GM04503 (cell line): ENCODE measurements at places on chromosomes 16 and 17.

- no peak for DNase-seq
These were observed 358.5 kb upstream of the PMFBP1 start for GRCh38 chr16:72530434-72530833.

DNA sequence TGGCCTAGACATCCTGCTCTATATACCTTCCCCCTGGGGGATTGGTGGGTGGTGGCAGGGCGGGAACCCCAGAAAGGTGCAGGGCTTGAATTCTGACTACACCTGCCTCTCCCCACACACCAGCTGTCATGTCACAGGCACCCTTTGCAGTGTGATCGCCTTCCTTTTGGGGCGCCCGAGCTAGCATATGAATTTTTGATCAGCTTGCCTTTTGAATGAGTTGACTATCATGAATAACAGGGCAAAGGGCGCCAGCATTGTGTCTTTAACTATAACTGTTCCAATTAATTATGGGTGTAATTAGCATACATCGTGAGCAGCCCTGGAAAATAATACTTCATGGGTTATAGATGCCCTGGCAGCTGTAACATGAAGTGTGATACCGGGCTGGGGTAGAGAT, 72.7 kb downstream of the CYLD start:
- DNase-seq = no peak

- DNase-seq = no peak
These were observed 100.8 kb downstream of the RBFOX3 start for GRCh38 chr17:79510071-79510470.

DNA sequence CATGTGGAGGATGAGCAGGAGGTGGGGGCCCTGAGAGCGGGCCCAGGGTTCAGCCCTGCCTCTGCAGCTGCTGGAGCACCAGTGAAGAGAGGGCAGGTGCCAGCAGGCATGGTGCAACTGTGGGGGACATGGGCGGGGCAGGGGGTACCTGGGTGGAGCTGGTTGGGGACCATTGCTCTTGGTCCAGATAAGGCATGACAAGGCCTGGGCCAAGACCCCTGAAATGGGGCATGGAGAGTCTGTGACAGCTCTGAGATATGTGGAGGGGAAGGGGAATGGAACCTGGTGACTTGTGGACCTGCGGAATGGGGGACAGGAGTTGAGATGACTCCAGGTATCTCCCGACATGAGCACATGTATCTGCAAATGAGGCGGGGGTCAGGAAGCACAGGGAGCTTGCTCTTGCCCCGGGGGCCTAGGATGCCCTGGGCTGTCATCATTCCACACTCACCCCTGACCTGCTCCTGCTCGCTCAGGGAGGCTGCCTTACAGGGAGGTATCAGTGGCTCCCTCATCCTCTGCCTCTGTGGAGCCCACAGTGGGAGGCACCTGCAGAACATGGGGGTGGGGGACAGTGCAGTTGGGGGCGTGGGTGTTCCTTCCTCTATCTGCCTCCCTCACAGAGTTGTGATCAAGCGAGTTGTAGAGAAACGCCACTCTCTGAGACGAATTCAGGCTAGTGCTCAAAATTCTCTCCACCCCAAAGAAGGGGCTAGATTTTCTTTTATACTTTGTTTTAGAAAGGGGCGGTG, 40.2 kb downstream of the TMEM235 start:
- no peak for DNase-seq

DNA sequence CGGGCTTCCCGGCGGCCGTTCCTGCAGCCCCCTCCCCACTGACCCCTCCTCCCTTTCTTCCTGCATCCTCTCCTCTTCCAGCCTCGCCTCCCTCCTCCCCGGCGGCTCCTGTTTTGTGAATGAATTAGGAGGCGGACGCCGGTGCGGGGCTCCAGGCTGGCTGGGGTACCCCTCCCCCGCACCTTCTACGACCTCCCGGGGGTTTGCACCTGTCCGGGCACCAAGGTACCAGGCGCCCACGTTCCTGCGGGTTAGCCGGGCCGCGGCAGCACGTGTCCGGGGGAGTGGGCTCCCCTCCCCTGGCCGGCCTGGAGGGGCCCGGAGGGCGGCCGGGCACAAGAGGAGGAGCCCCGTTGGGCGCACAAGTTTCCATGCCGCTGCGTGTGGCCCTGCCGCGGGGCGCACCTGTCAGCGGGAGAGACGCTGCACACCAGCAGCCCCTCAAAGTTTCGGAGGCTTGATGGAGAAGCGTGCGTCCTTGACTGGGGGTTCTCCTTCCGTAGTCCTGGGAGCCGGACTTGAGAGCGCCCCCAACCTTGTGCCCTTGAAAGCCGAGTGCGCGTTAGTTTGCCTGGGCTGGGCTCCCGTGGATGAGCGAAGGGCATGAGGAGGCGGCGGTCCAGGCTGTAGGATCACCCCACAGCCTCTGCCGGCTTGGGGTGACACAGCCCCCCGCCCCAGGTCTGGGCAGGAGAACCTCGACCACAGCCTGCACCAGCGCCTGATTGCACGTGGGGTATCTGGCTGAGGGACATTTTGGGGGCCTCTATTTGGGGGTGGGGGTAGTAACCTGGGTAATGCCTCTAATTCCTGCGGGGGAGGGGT, 1.2 kb downstream of the HAS3 start:
- DNase-seq = no peak

DNA sequence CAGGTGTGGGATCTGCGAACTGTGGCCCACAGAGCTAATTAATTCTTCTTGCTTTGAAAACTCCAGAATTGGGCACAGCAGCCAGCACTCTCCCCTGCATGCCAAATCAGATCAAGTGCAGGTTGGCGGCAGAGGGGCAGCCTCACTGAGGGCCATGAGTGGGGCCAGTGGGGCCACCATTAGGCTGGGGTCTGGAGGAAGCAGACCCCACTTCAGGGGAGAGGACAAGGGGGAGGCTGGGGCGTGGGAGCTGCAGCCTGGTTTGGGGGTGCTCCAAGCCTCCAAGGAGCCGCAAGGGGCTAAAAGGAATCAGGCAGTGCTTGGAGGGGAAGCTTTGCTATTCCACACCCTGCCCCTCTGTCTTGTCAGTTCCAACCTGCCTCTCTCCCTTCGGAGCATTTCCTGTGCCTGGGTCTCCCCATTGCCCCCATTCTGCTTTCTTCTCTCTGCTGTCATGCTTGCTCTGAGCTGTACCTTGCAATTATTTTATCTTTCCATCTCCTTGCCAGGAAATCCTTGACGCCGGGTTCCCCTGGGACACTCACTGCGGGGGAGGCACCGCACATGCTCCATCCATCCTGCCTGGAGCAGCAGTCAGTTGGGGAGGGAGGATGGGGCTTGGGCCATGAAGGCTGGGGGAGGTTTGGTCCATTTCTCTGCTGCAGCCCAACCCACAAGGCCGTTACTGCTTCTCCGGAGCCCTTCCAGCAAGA, 3.3 kb upstream of the ABCC3 start:
- no peak for DNase-seq

- DNase-seq = no peak
These were observed 25.3 kb downstream of the MBTPS1 start for GRCh38 chr16:84091460-84091859.

GRCh38 chr16:10385725-10386516, at the start of gene ATF7IP2:
ATF7IP2 (plus strand) TSS chr16:10386061; CDS start chr16:10430621, 44,560 bp downstream.
- peak; percentile 18 for DNase-seq

DNA sequence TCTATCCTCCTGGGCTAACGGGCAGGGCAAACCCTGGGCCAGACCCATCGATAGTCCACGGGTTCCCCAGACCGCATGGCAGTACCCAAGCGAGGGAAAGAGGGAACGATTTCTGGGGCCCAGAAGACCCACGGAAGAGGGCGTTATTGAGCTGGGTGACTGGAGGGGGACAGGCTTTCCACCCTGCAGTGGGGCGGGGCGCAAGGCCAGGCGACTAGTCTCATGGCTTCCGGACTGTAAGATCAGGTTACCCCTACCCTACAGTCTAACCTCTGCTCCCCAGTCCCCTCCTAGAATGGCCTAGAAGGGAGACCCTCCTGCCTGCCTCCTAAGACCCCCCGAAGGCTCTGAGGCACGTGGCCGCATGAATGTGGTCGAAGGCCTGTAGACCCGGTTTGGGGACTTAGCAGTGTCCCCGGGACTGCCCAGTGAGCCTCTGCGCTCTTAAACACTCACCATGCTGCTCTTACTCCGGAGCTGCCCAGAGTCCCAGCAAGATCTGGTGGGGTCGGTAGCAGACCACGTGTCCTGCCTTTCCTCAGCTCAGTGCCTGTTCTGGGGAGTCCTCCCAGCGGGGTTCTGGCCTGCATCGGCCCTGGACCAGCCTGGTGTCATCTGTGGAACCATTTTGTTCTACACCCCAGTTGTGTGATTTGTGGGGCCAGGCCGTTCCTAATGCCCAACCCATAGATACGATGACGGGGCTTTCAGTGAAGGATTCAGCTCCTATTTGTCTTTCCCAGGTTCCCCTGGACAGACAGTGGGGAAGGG, 13.2 kb upstream of the AURKB start:
- DNase-seq = no peak

- DNase-seq = no peak
These were observed 8.0 kb downstream of the SERPINF2 start for GRCh38 chr17:1750628-1751027.

- no peak for DNase-seq
These were observed 375.3 kb downstream of the WWOX start for GRCh38 chr16:78474762-78475161.

DNA sequence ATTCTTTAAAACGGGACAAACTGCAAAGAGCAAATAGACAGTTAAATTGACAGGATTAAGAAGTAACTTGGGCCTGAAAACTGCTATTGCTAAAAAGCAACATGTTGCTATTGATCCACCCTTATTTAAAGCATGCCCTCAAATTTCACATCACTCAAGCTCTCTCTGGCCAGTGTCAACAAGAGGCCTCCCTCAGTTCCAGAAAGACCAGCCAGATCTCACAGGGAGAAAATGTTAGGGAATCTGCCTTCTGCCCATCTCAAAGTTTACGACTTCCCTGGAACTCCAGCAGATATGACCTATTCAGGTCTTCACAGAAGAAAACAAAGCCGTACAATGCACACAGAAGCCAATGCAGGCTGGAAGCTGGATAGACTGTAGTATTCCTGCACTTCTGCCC, 8.9 kb downstream of the CFAP20 start:
- DNase-seq = no peak

GRCh38 chr17:49906531-49907136, 58.8 kb upstream of the TAC4 start:
- DNase-seq = no peak

DNA sequence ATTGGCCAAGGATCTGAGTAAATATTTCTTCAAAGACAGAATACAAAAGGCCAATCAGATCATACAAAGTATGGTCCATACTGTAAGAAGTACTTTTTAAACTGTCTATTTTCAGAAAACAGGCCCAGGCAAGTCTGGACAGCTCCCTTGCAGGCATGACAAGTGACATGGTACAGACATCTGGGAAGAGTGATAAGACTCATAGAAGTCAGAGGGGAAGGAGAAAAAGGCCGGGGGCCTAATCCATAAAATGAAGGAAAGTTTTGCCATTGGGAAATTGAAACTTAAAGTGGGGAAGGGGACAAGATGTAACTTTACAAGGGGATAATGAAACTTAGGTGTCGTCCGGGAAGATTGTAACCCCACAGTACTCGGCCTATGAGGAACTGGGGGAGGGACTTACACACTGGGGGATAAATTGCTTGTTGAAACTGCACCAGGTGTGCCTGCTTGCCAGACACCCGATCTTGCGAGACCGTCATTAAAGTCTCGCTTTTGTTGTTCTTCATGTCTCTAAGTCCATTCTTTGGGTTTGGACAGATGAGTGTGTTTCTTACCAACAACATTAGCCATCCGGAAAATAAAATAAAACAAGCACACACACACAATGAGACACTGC, 684.0 kb downstream of the CDH11 start:
- DNase-seq = no peak

- no peak for DNase-seq
These were observed 238.7 kb upstream of the ELAC2 start for GRCh38 chr17:13256545-13256944.

DNA sequence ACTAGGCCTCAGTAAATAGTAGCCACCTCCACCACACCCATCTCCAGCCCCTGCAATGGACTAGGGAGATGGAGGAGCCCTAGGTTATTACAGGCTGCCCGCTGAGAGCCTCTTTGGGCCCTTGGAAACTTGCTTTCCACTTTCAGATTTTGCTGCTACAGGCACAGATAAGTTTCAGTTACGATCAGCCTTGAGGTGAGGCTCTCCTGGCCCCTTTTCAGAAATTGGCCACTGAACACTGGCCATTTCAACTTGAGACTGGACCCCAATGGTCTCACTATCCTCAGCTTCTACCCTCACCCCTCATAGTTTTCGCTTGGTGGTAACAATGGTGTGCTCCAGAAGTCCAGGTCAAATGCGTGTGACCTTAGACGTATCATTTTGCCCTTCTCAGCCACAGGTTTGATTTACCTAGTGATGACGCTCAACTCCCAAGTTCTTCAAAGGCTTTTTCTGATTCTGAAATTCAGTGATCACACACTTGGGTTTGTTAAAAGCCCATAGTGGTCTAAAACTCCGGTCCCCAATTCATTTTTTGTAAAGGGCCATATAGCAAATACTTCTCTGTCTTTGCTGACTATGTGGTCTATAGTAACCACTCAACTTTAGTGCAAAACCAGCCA, 1.0 kb downstream of the PMM2 start:
- DNase-seq = no peak

- DNase-seq = no peak
These were observed 44.2 kb upstream of the TRAP1 start for GRCh38 chr16:3761375-3762106.

GRCh38 chr16:1387331-1387730, 27.2 kb downstream of the UNKL start:
- no peak for DNase-seq

DNA sequence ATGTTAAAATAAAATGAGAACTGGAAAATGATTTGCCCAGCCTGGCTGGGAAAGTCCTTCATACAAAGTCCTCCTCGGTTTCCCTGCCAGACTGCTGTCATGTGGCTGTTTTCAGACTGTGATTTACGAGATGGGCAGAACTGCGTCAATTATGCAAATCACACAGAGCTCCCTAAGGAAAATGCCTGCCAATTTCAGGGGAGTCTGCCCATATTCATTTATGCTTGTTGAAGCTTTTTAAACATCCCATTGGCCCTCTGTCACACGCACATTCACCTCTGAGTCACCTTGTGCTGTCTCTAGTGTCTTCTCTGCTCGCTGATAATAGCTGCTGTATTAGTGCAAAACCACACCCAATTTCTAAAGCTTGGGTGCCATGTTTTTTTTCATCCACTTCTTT, 81.7 kb upstream of the FAM20A start:
- no peak for DNase-seq

- DNase-seq = no peak
These were observed 2.4 kb downstream of the CACNG4 start for GRCh38 chr17:66966704-66967418.

DNA sequence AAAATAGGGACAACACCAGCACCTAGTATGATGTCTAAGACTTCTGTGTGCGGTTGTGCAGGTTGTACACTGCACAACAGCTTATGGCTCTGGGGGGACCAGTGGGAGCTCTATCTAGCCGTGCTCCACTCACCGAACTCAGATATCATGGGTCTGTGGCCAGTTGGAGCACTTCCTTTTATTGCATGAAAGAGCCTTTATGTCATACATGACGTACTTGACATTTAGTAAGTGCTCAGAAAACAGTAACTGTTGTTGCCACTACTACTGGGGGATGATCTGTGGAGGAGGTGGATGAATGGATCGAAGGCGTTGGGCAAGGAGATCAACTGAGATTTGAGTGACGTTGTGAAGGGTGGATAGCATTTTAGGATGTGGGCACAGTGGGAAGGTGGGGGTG, 368.8 kb downstream of the SNX29 start:
- no peak for DNase-seq
